ENCODE measurements at places on chromosomes 1 and 21. TPM values are rescaled to one million over a fixed set of nuclear protein-coding genes. Genes with fewer than 3 reads are reported as not detected.

The MAEL gene
- not detected for total RNA-seq

The NR1I3 gene
- total RNA-seq, result not detected

The DCST2 gene
- total RNA-seq, result not detected

The TMEM269 gene
- not detected for total RNA-seq

The SPATA1 gene
- 0.41 TPM for total RNA-seq

The BGLAP gene
- not detected for total RNA-seq

The SLC2A5 gene
- 0.90 TPM for total RNA-seq

The VHLL gene
- total RNA-seq, result not detected

The PTPRC gene
- not detected for total RNA-seq

The FAM76A gene
- 15.6 TPM for total RNA-seq

Measured in fibroblast of the aortic adventitia (primary cell).